Fibroblast of skin of scalp (primary cell): ENCODE measurements at places on chromosomes 5 and 9.

- DNase-seq = no peak
Observed at GRCh38 chr9:21974722-21975409, 19.3 kb downstream of the CDKN2A start.

- DNase-seq = peak; percentile 39
Observed at GRCh38 chr5:116455061-116455460, 119.6 kb downstream of the SEMA6A start.

DNA sequence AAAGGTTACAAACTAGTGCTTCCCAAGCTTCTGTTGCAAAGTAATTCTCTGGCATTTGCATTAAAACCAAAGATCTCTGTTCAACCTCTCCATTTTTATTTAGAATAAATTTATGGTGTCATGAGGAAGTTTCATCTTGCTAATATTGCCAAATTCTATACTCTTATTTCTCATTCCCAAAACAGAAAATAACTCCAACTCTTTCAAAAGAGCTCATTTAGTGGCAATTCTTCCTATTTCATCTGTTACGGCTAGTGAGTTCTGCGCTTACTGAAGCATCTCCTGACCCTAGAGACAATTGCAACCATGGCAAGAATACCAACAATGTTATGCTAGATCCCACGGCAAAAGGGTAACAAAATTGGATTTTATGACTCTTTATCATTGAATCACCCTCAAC, 97.0 kb downstream of the HINT1 start:
- no peak for DNase-seq

GRCh38 chr5:67516948-67517565, 320.5 kb upstream of the CD180 start:
- DNase-seq = peak; percentile 49

- DNase-seq = no peak
Observed at GRCh38 chr5:142998316-142999020, 228.3 kb downstream of the ARHGAP26 start.

DNA sequence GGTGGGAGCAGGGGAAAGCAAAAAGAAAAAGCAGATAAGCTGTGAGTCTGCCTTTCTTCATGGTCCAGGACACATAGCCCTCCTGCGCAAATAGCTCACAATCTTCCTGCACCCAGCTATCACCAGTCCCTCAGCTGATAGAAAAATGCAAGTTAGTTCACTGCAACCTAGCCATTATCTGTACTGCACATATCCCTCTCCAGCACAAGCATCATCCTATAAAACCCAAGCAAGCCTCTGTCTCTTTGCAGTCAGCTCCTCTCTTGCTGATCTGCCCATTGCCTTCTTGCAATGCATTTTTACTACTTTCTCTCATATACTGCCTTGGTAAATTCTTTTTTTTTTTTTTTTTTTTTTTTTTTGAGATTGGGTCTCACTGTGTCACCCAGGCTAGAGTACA, 20.0 kb upstream of the MSANTD3 start:
- DNase-seq = no peak

- DNase-seq = no peak
Observed at GRCh38 chr9:91843623-91844148, 106.3 kb downstream of the ROR2 start.

GRCh38 chr9:84394036-84394435, 53.5 kb upstream of the SLC28A3 start:
- DNase-seq = no peak

GRCh38 chr5:173953528-173954090, 35.4 kb upstream of the C5orf47 start:
- DNase-seq = no peak

DNA sequence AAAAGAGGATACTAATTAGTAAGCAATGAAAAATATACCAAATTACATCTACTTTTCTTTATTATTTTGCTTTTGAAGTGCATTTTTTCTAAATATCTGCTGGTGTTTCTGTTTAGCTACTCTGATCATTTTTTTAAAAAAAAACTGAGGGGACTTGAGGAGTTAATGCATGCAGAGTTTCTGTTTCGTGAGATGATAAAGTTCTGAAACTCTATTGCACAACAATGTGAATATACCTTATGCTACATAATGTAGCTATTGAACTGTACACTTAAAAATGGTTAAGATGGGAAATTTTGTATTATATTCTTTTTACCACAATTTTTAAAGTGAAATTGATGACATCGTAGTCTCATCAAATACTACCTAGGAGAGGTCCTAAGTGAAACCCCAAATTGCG, 288.3 kb upstream of the NR4A3 start:
- no peak for DNase-seq

GRCh38 chr5:119795768-119796167, 166.4 kb downstream of the FAM170A start:
- DNase-seq = no peak

DNA sequence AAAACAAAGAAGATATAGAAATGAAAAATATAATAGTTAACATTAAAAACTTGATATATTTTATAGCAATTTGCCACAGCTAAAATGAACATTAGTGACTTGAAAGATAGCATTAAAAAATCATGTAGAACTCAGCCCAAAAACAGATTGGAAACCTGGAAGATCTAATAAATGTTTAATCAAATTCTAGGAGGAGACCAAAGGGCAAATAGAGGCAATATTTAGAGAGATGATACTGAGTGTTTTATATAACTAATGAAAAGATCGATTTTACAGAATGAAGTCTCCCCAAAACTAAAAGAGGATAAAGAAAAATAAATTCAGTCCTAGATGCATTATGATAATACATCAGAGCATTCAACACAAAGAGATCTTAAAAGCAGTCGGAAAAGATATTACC, 127.0 kb downstream of the CWC27 start:
- DNase-seq = no peak

DNA sequence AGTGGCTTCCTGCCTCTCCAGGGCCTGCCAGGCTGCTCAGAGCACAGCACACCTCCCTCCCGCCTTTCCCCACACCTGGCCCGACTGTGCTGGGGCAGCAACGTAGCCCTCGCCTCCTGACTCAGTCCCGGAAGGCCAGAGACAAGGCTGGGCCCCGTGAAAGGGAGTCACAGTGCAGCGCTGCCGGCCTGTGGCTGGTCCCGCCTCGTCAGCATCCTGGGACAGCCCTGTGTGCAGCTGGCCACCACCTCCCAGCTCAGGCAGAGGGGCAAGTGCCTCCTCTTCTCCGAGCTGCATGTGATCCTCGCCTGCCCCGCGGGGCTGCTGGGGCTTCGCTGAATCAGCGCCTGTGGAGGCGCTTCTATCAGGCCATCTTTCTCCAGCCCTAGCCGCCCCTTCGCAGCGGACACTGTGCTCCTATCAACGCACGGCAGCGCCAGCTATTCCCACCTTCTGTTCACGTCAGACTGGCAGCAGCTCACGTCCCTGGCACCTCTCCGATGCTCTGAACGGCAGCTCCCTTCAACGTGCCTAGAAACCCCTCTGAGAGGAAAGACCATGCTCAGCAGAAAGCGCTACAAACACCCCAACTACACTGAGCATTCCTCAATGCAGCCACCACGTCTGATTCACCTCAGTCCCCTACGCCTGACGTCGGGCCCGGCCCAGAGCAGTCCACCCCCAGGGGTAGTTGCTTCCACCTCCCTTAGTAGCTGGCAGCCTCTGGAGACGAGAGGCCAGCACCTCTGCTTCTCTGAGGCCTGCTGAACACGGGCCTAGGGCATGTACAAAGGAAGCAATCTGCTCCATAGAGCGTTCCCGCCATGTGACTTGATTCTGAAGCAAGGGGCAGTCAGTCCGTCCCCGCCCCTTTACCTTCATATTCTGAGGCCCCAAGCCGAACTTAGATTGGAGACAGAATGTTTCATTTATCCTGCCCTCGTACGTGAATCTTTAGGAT, 78.8 kb downstream of the GPR21 start:
- no peak for DNase-seq

DNA sequence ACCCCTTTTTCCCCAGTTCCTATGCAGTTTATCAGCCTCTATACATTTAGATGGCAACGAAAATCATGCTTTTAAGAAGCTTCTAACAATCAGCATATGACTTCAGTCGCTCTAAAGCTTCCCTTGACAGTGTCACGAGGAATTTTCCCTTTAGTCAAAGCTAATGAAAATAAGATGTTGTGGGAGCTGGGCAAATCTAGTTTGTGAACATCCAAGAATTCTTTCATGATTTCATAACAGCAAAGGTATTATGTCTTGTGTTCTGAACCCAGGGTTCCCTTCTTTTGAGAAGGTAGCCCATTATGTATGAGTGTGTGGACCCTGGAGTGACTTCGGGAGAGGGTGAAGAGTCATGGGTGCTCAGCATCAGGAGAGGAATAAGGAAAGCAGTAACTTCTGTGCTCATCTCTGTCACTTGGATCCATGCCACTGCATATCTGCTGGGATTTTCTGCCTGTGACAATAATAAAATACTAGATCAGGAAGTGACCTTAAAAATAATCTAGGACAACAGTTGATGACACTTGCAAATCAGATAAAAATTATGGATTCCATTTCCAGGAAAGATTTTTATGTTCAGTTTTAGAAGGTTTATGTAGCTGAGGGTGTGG, 102.4 kb downstream of the PCSK1 start:
- peak; percentile 64 for DNase-seq

DNA sequence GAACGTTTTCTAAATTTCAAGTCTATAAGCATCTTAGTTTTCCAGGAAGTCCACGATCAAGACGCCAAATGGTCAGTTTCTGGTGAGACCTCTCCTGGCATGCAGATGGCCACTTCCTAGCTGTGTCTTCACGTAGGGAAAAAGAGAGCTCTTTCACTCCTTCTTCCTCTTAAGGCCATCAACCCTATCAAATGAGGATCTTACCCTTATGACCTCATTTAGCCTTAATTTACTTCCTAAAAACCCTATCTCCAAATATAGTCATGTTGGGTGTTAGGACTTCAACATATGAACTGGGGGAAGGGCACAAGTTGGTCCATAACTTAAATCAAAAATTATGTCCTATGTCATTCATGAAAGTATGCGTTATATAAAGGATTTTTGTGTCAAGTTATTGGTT, 229.5 kb downstream of the ARL15 start:
- DNase-seq = no peak

GRCh38 chr9:122334916-122335315, 35.9 kb upstream of the PTGS1 start:
- DNase-seq = no peak

- no peak for DNase-seq
Observed at GRCh38 chr9:94507531-94508258, 47.2 kb upstream of the PCAT7 start.

- peak; percentile 19 for DNase-seq
Observed at GRCh38 chr5:80916676-80917075, 43.5 kb upstream of the RASGRF2 start.

GRCh38 chr5:100131161-100131560, 404.0 kb upstream of the FAM174A start:
- no peak for DNase-seq

GRCh38 chr5:112960863-112961504, 15.6 kb upstream of the DCP2 start:
- no peak for DNase-seq

DNA sequence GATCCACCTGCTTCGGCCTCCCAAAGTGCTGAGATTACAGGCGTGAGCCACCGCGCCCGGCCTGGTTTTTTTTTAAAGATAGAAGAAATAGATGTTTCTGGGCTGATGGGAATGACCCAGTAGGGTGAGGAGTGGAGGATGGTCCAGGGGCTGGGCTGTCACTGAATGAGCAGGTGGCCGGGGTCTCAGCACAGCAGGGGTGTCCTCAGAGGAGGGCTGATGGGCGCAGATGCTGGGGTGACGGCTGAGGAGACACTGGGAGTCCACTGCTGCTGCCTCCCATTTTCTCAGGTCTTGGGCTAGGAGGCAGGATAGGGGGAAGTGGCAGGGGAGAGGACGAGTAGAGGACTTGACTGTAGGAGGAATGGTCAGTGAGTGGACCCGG, 2.3 kb upstream of the TOR4A start:
- DNase-seq = no peak

DNA sequence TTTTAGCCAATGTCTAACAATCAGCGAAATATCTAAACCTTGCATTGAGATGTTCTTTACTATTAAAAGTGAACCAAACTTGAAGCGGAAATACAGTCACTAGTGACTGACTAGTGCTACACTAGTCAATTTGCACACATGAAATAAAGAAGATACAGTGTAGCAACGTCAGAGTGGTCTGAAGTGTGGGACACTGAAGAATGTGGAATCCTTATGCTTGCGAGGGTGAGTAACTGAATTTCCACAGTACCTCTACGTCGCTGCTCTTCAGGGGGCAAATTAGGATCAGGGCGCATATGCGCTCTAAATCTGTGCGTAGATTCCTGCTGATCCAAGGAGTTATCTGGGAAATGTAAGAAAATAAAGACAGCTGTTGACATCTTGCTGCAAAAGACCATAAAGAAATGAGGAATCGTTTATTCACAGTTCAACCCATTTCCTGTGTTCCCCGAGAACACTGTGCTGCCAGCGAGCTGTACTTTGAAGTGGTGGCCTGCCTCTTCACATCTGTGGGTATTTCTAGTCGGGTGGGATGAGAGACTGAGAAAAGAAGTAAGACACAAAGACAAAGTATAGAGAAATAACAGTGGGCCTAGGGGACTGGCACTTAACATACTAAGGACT, 39.8 kb upstream of the FLT4 start:
- peak; percentile 12 for DNase-seq

- DNase-seq = no peak
Observed at GRCh38 chr9:76729980-76730737, 34.1 kb upstream of the PCA3 start.

GRCh38 chr5:73412597-73412988, 36.0 kb downstream of the FOXD1 start:
- peak; percentile 73 for DNase-seq

DNA sequence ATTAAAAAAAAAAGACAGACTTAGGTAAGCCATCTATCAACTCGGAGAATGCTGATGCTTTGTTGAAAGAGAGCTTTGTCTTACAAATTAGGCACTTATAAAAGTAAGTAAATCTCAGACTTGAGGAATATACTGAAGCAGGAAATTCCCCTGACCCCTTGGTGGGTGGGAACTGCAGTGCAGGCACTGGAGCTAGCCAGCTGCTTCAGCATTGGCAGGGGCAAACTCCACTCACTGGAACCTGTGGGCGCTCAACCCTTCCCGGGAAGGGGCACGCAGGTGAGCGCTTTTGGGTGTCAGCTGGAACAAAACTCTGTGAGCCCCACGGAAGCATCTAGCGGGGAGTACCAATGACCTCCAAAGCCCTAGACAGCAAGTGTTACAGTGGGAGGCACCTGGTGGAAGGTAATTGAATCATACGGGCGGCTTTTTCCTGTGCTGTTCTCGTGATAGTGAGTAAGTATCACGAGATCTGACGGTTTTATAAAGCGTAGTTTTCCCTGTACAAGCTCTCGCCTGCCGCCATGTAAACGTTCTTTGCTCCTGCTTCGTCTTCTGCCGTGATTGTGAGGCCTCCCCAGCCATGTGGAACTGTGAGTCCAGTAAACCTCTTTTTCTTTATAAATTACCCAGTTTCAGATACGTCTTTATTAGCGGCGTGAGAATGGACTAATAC, 628.0 kb upstream of the CDH18 start:
- no peak for DNase-seq

DNA sequence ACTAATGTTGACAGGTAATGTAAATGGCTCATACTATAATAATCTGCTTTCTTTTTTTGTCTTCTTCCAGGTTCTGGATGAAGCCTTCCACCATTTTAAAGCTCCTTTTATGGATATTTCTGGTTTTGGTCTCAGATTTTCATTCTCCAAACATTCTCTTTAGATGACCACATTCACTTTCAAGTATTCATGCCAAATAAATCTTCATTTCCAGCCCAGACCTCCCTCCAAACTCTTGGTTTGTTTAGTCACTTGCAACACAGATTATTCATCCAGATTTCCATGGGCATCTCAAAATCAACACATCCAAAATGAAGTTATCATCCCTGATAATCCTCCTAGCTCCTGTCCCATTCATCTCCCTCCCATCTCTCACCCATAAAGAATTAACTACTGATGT, 40.3 kb upstream of the SVEP1 start:
- DNase-seq = peak; percentile 84

- DNase-seq = no peak
Observed at GRCh38 chr5:35229076-35230037, 930 bp downstream of the PRLR start.
